ENCODE measurements at places on chromosomes 11 and 22. TPM values are rescaled to one million over a fixed set of nuclear protein-coding genes. Genes with fewer than 3 reads are reported as not detected.

GRCh38 chr11:64925536-64926436 is 1.3 kb downstream of the PPP2R5B start:
- H3K27ac ChIP-seq: peak overlapping the region; percentile 96
- DNase-seq: no peak
- H3K27me3 ChIP-seq: peaks cover 4% of the 10 kb centered on the region

GRCh38 chr11:15113381-15113780 is 1.3 kb upstream of the INSC start:
- H3K4me3 ChIP-seq: no peak overlapping the region
- peaks cover 5% of the 10 kb centered on the region for H3K27me3 ChIP-seq
- H3K4me1 ChIP-seq: no peaks in the 10 kb centered on the region
- DNase-seq: no peak
- H3K27ac ChIP-seq: no peak overlapping the region

The PGA4 gene
- not detected for total RNA-seq

- no peaks in the 10 kb centered on the region for H3K4me1 ChIP-seq
- no peak overlapping the region for H3K27ac ChIP-seq
- no peaks in the 10 kb centered on the region for H3K27me3 ChIP-seq
- H3K36me3 ChIP-seq: no peaks in the 10 kb centered on the region
- no peak for DNase-seq
These were observed 48.0 kb downstream of the ME3 start for GRCh38 chr11:86624366-86624765.

DNA sequence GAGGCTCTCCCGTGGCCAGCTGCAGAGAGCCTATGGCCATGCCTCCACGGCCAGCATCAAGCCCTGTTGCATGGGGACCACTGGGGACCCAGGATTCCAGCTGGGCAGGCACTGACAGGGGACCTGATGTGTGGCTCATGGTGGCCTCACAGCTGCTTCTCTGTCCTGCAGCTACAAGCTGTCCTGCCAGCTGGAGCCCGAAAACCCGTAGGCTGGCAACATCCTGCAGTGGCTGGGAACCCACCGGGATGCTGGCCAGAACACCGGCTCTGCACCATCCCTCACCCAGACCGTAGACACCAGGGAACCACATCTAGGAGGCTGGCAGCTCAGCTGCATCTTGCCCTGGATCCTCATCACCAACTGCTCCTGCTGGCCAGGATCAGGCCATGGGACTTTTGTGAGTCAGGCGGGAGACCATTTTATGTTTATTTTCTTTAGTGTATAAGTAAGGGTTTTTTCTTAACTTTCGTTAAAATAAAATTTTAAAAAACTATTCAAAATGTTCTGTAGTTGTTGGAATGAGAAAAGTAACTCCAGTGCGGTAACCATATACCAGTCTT is 7.9 kb downstream of the RGL4 start:
- H3K27me3 ChIP-seq: peaks cover 3% of the 10 kb centered on the region
- H3K4me1 ChIP-seq: peaks cover 11% of the 10 kb centered on the region
- H3K4me3 ChIP-seq: no peak overlapping the region
- no peak for DNase-seq

DNA sequence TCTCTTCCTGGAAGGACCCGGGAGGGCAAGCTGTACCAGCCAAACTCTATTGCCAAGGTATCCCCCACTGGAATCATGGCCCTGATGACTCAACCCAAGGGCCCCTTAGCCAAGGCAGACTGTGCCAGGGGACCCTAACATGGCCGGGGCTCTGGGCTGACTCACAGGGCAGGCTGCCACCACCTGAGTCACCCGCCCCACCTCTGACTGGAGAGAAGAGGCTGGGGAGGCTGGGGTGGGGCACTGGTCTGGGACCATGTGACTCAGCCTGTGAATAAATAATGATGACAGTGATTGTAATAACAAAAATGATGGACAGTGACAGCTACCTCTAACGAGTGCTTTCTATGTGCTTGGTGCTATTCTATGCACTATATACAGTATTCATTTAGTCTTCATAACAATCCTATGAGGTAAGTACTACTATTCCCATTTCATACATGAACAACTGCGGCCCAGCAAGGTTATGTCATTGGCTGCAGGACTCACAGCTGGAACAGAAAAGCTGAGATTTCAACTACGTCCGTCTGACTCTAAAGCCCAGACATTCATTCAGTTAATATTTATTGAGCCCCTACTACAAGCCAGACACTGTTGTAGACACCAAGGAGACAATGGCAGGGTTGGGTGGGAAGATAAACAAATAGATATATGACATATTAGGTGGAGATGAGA is 84.2 kb downstream of the FBXO7 start:
- no peak for DNase-seq
- H3K4me3 ChIP-seq: no peak overlapping the region
- H3K27ac ChIP-seq: no peak overlapping the region
- H3K36me3 ChIP-seq: no peaks in the 10 kb centered on the region

The TREH gene
- total RNA-seq: not detected

Data from glutamatergic neuron (in vitro differentiated cells).